ENCODE measurements at places on chromosomes 5 and 9.
A peak's percentile ranks its signal among the peaks of the same experiment; 100 is the strongest.

DNA sequence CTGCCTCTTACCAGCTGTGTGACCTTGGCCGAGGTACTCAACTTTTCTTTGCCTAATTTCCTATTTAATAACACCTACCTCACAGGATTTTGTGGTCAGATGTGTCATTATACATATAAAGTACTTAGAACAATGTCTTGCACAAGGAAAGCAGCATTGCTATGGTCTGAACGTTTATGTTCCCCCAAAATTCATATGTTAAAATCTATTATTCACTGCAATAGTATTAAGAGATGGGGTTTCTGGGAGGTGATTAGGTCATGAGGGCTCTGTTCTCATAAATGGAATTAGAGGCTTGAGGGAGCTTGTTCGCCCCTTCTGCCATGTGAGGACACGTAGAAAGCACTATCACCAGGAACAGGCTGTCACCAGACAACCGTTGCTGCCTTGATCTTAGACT, 10.9 kb upstream of the RNF145 start:
- no peak for DNase-seq

- DNase-seq: no peak
Observed at GRCh38 chr5:145548097-145548496, 287.0 kb downstream of the PRELID2 start.

- DNase-seq: no peak
Observed at GRCh38 chr9:1100201-1100600, 50.0 kb downstream of the DMRT2 start.

GRCh38 chr5:321726-322251, 275 bp downstream of the AHRR start:
- no peak for DNase-seq

DNA sequence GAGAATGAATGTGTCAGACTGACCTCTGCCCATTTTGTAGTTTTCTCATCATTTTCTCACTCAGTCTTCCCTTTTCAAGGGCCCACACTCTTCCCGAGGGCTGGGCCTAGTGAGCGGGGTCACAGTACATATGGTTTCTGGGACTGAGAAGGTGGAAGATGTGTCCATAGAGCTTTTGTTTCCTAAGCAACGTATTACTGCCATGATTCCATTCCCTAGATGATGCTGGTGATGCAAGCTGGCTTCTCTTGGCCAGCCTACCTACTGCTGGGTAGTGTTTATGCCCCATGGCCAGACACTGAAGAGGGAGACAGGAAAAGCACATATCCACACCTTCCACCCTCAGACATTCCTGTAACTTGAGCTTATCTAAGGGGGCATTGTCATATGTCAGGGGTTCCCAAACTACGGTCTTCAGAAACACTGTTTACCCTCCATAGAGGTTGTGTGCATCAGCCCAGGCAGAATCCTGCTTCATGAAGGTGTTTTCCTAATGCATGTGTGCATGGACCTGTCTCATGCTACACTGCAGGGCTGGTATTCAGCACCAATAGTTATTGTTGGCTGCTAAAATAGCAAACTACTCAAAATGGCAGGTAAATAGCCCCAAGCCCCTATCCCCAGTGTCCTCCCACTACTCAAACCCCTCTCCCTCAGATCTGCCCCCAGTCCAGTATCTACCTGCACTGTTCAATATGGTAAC, 9.5 kb downstream of the IRF1 start:
- DNase-seq: no peak

GRCh38 chr9:125258832-125259534, 2.6 kb upstream of the GAPVD1 start:
- no peak for DNase-seq

- DNase-seq: no peak
Observed at GRCh38 chr9:79976257-79977073, 404.7 kb downstream of the TLE4 start.

GRCh38 chr5:99019812-99020697, 91.2 kb upstream of the CHD1 start:
- DNase-seq: peak; percentile 67

DNA sequence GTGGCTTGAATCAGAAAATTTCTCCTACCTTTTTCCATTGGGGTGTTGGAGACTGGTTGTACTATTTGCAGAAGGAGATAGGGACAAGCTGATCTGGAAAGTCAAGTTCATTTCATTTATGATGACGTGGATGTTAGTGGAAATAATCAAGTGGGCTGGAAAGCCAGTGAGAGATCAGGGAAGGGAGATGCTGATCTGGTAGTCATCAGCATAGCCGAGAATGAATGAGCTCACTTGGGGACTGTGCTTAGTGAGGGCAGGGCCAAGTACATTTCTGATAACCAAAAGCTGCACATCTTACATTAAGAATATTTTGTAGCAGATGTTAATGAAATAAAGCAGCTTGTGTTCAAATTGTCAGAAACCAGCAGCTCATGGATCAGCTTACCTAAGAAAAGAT, 12.1 kb downstream of the MAN2A1 start:
- DNase-seq: no peak

DNA sequence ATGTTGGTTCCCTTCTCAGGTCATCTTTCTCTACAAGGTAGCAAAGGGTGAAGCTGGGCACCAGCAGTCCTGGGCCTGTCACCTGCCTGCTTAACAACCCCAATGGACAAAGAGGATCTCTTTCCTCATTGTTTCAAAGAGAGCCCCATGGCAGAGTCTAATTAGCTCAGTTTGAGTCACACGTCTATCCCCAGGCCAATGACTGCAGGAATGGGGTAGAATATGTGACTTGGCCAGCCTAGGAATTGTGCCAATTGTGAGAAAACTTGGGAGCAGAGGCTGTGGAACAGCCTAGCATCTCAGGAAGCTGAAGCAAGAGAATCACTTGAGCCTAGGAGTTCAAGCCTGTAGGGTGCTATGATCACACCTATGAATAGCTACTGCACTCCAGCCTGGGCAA, 3.6 kb upstream of the RAPGEF1 start:
- no peak for DNase-seq

Measured in HFF-Myc (cell line).